ENCODE measurements at places on chromosomes 6 and 20.

DNA sequence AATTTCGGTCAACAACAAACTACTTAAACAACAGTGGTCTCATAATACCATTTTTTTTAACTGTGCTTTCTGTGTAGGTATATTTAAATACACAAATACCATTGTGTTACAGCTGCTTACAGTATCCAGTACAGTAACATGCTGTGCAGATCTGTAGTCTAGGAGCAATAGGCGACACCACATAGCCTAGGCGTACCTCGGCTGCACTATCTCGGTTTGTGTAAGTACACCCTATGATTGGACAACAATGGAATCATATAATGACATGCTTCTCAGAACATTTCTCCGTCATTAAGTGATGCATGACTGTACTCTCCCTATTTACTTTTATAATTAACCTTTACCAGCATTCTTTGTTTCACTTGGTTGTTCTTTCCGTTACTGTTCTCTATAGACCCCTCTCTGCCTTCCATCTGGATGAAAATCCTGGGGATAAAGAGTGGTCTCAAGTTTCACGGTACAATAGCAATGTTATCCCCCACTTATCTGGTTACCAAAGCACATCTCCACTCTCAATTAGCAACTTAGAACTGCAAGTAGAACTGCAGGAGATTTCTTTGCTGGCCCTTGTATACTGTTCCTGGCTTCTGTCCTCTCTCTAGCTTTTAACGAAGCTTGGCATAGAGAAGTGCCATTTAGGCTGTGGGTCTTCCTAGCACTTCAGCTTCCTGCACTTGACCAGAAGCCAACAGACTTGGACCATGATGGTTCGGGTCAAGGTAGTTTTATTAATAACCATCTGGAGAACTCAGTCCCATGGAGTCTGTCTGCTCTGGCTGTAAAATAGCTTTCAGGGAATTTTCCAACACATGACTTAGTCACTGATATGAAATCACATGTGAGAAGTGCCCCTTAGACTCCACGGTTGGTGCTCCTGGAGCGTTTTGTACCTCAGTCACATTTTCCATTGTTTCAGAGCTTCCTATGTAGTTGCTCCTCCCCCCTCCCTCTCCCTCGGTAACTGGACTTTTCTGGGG lies 80.4 kb upstream of the POPDC3 start:
- DNase-seq, result no peak

GRCh38 chr6:146339716-146340115 lies 203.9 kb upstream of the RAB32 start:
- DNase-seq, result no peak

DNA sequence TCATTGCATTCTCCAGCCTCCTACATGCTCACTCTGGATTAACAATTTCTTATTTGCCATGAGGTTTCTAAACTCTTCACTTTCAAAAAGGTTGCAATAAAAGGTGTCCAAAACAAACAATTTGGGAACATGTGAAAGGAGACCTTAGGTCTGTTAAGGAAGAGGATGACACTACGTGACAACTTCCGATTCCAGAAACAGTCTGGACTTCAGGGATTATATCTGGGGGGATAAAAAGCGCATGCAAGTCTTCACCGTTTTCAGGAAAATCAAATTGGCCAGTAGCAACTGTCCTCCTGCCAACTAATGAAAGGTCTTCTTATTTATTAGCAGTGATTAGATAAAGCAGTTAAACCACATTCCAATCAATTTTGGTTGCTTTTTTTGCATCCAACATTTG lies 1.8 kb downstream of the ZDHHC14 start:
- DNase-seq, result no peak

DNA sequence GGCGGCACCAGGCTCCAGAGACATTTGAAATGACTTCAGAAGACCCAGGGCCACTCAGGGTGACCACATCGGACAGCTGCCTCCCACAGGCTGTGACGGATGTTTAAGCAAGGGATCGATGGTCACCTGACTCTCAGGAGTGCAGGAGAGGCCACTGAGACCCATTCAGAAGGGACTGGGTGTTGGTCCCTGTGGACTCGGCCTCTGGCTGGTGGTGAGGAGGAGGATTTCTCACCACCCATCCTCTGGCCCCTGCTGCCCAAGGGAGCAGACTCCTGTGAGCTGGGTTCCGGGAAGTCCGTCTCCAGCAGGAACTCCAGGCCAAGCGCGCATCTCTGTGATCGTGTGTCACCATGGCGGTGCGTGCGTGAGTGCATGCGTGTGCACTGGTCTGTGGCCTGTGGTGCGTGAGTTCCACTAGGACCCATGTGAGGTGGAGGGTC lies 25.5 kb downstream of the NPEPL1 start:
- no peak for DNase-seq

DNA sequence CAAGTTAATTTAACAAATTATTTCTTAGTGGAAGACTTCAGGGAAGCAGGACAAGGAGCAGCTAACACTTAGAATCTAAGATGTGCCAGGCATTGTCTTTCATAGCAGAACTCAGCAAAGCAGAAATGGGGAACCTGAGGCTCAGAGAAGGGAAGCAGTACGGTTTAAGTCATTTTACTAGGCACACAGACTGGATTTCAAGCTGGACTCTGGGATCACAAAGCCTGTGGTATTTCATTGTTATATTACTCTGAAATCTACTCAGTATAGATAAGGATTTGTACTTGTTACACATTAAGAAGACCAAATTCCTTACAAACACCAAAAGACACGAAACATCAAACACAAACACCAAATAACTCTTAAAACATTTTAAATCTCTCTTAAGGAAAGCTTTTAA lies 199.6 kb downstream of the ISM1 start:
- DNase-seq, result no peak

GRCh38 chr6:132929141-132929540 lies 114.8 kb downstream of the RPS12 start:
- no peak for DNase-seq

- DNase-seq, result no peak
These were observed 360.2 kb downstream of the PREX1 start for GRCh38 chr20:48467622-48468021.

- no peak for DNase-seq
These were observed 26.9 kb downstream of the MUC22 start for GRCh38 chr6:31037169-31037568.

- no peak for DNase-seq
These were observed at the start of gene NR2E1 for GRCh38 chr6:108165714-108166663. Gene NR2E1, plus strand, starts transcription at chr6:108166022. Its CDS starts 744 bp downstream, at chr6:108166766.

DNA sequence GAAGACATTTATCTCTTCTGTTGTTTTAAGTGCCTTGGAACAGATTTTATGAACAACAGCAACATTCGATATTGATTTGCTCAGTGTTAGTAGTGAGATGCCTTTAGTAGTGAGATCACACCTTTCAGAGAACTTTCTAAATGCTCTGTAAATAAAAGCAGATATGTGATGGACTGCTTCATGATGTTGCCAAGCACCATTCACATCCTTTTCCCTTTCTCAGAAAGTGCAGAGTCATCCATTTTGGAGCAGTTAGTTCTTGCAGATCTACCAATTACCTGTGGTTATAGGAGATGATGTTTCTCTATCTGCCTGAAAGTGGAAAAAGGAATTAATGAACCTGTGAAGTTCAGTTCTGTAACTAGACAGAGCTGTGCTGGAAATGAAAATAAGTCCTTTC lies 27.0 kb downstream of the CBFA2T2 start:
- DNase-seq, result no peak

GRCh38 chr20:9476637-9477036 lies 37.8 kb upstream of the LAMP5 start:
- no peak for DNase-seq

DNA sequence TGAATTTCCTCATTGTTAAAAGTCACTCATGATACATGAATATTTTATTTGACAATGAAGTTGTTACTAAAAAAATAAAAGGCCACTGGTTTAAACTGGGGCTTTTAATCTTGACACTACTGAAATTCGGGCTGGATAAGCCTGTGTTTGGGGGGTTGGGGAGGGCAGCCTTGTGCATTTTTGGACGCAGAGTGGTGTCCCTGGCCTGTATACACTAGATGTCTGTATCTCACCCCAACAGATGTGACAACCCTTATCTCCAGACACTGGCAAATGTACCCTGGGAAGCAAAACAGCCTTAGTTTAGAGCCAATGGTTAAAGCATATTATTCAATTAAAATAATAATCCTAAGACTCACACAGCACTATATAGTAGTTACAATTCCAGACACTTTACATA lies 24.8 kb downstream of the MAN1A1 start:
- no peak for DNase-seq

GRCh38 chr6:166464068-166465002 lies 81.6 kb upstream of the MPC1 start:
- DNase-seq, result no peak

DNA sequence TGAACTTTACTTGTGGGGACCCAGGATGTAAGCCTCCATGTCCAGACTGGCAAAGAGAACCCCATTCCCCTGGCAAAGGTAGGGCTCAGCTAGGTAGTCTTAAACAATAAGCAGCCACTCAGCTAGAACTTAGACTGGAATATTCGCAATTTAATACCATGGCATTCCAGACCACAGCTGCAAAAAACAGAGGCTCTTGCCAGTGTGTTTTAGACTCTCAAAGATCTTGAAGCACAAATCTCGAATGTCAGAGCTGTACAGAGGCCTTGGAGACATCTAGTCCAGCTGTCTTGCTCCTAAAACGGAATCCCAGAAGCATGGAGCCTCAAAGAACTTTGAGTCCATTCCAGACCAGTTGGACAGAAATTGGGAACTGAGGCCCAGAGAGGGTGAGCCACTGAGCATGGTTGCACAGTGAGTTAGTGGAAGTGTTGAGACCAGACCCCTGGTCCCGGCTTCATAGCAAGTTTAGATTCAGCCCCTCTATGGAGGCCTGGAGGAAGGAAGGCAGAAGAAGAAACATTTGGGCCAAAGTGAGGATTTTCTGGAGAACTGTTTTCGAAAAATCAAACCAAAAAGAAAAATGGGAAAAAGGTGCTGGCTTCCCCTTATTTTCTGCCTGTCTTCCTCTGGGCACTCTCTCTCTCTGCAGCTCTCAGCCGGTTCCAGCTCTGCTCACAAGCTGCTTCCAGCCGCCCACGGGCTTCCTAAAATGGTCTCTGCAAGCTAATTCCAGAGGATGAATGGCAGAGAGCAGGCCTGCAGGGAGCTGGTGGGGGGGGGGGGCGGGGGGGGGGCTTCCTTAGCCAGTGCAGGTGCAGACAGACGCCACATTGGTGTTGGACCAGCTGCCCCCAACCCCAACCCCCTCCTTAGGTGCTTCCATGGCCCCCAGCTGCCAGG lies 32.4 kb downstream of the AAR2 start:
- no peak for DNase-seq

DNA sequence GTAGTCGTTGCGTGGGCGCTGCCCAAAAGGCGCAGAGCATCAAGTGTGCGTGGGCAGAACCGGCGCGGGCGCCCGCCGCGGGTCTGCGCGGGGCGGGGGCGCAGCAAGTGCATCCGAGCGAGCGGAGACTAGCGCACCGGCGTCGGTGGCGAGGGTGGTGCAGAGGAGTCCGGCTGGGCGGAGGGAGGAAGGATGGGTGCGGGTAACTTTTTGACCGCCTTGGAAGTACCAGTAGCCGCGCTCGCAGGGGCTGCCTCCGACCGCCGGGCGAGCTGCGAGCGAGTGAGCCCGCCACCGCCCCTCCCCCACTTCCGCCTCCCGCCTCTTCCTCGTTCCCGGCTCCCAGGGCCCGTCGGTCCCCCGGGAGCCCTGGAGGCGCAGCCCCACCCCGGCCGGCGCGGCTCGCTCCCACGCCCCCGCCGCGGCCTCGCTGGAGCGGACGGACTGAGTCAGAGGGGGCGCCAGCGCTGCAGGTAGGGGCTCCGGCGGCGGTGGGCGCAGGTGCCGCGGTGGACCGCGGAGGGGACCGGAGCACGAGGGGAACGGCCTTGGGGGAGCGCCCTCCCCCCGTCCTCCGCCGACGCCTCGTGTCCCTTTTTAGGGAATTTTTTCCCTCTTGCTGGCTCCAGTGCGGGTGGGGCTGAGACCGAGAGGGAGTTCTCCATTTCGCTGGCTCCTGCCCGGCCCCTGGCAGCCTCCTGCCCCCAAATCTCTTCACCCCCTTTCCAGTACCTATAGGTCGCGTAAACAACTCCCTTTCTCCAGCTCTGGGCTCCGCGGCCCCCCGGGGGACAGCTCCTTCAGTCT lies 1.6 kb upstream of the DBNDD2 start:
- DNase-seq, result peak; percentile 37

GRCh38 chr6:57195457-57195856 lies 23.3 kb downstream of the BAG2 start:
- DNase-seq, result no peak

DNA sequence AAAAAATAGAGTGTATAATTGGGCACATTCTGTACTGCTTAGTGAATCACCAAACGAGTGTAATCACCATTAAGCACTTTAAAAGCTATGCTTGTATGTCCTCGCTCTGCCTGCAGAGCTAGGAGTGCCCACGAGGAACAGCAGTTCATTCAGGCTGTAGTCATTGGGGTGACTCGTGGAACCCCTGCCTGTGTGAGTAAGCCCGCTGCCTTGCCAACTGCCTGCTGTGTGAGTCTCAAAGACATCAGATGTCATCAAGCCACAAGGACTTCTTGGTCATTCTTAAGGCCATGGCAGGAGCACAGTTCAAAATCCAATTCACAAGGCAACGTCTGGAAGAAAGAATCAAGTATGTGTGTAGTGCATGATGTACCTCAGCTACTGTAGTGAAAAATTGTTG lies 60.4 kb downstream of the FOXO3 start:
- DNase-seq, result peak; percentile 47

- no peak for DNase-seq
These were observed 4.8 kb downstream of the F13A1 start for GRCh38 chr6:6315660-6316059.

- DNase-seq, result no peak
These were observed 1.1 kb upstream of the AVP start for GRCh38 chr20:3085571-3086072.

- DNase-seq, result no peak
These were observed 59.6 kb upstream of the CDH4 start for GRCh38 chr20:61192337-61192950.

GRCh38 chr20:62907384-62908317 lies 18.7 kb downstream of the DIDO1 start:
- no peak for DNase-seq

GRCh38 chr20:6700563-6701329 lies 66.7 kb upstream of the BMP2 start:
- no peak for DNase-seq

- no peak for DNase-seq
These were observed 437.6 kb upstream of the PLCB4 start for GRCh38 chr20:8631271-8631670.

- no peak for DNase-seq
These were observed 43.6 kb upstream of the TMEM170B start for GRCh38 chr6:11493974-11494373.

DNA sequence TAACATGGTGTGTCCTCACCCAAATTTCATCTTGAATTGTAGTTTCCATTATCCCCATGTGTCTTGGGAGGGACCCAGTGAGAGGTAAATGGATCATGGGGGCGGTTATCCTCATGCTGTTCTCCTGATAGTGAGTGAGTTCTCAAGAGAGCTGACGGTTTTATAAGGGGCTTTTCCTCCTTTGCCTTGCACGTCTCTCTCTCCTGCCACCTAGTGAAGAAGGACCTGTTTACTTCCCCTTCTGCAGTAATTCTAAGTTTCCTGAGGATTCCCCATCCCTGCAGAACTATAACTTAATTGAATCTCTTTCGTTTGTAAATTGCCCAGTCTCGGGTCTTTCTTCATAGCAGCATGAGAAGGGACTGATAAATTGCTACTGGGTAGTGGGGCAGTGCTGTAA lies 789.3 kb downstream of the FRK start:
- DNase-seq, result no peak

- DNase-seq, result no peak
These were observed 14.5 kb downstream of the CD109 start for GRCh38 chr6:73710470-73710869.

GRCh38 chr20:22797103-22797502 lies 212.7 kb upstream of the FOXA2 start:
- no peak for DNase-seq

GRCh38 chr6:49799090-49799489 lies 12.0 kb upstream of the PGK2 start:
- no peak for DNase-seq

Measured in T1000 (cell line).